Suppressor macrophage treated with lipopolysaccharide for 1 hour (primary cell): ENCODE measurements at places on chromosomes 7 and 10.

DNA sequence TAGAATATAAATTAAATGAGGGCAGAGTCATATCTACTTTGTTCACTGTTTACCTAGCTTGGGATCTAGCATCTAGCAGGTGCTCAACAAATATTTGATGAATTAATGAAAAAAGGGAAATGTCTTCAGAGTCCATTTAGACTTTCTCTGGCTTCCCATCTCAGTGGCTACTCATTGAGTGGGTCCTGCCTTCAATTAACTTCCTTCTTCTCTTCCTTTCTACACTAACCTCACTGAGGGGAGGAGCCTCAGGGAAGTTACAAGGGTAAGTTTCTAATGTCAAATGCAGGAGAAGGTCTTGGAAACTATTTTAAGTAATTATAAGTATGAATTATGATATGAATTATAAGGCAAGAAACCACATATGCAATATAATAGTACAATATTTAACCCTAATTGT lies 28.2 kb upstream of the MPP7 start:
- peak; percentile 39 for DNase-seq

GRCh38 chr7:44973610-44974401 lies 5.0 kb downstream of the MYO1G start:
- DNase-seq: peak; percentile 74

- peak; percentile 11 for DNase-seq
Measured at GRCh38 chr7:121395494-121395960, 581 bp downstream of the FAM3C start.

- DNase-seq: no peak
Measured at GRCh38 chr7:46881507-46882127, 700.3 kb downstream of the TNS3 start.

DNA sequence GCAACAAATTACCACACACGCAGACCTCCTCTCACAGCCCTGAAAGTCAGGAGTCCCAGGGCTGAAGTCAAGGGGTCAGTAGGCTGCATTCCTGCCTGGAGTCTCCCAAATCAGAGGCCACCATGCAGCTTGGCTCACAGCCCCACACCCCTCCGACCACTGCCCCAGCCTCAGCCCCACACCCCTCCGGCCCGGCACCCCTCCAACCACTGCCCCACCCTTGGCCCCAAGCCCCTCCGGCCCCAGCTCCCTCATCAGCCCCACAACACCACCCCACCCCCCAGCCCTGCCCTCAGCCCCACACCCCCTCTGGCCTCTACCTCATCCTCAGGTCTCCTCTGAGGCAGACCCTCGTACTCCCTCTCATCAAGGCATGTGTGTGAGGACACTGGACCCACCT lies 85.7 kb downstream of the DIP2C start:
- no peak for DNase-seq
